T-cell (primary cell): ENCODE measurements at places on chromosomes 7 and 10.

- DNase-seq: no peak
Measured at GRCh38 chr10:30857803-30858202, 173.9 kb downstream of the ZNF438 start.

- DNase-seq: no peak
Measured at GRCh38 chr10:120828763-120829319, 22.3 kb upstream of the WDR11 start.

DNA sequence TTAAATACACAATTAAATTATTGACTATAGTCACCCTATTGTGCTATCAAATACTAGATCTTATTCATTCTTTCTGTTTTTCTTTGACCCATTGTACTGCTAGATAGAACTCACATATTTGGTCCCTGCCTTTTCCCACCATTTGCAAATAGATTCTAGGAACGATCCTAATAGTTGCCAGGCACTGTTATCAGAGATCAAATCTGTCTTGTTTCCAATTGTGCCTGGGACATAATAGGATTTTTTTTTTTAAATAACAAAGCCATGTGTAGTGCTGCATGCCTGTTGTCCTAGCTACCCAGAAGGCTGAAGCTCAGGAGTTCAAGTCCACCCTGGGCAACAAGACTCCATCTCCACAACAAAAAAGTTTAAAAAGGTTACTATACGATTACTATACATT lies 72.0 kb downstream of the C1GALT1 start:
- no peak for DNase-seq

- DNase-seq: no peak
Measured at GRCh38 chr10:100364735-100365391, 17.8 kb downstream of the SCD start.

- no peak for DNase-seq
Measured at GRCh38 chr7:121126801-121127534, 138.5 kb downstream of the CPED1 start.

DNA sequence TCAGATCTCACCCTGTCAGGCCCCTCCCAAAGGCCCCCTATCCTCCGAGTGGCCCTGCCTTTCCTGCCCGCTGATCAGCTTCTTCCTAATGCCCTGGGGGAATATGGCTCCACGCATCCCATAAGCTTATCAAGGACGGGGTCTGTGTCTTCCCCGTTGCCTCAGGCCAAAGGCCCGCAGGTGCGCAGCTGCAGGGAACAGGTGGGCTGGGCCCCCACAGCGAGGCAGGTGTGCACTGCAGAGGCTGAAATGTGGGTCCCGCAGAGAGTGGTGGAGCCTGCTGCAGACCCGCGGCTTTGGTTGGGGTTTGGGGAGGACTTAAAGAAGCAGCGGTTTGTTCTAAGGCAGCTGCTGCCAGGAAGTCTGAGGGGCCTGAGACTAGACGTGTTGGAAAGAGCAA lies 220.8 kb upstream of the TCERG1L start:
- DNase-seq: no peak

DNA sequence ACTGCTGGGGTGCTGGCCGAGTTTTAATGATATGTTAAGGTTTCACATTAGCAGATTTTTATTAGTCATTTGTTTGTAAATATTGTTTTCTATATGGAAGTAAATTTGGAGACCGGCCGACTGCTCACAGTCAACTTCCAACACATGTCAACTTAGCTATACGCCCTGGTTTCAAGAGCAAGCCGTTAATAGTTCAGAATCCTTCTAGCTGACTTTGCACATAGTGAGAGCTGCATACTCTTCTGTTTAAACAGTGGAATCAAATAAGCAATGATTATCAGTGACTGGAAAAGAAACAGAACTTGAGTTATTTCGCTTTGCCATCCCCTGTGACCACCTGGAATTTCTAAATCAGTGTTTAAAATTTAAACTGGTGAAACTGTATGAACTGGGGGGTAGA lies 109.9 kb downstream of the PFKFB3 start:
- no peak for DNase-seq

DNA sequence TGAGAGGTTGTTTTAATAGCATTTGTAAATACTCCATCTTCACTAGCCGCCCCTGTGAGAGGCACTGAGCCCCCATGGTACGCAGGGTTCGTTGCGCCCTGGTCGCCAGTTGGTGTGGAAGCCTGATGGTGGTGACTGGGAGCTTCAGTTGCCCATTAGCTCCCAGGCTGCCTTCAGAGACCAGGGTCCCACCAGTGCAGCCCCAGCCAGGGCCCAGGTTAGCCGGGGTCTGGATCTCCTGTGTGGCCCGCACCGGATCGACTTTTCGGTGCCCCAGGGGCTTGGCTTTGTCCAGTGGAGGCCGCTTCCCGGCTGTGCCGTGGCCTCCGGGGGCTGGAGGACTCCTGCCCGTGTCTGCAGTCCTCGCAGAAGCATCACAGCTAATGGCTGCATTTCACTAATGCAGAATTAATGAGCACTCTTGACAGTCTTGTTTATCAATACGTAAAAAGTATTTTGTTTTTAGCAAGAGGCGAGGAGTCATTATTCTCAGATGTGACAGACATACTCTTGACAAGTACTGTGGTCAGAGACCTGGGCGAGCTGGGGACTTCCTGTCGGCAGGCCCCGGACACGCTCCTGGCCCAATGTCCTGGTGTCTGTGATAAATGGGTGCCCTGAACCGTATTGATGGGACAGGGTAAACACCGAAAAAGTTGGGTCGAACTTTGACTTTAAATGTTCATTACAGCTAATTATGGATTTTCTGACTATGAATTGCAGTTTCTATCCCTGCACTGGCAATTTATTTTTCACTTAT lies 99.8 kb downstream of the NKX6-2 start:
- DNase-seq: no peak

GRCh38 chr7:80918909-80919721 lies at the start of gene SEMA3C:
Gene SEMA3C (minus strand): TSS chr7:80919051. CDS start chr7:80916781, 2,270 bp downstream.
- DNase-seq: no peak

DNA sequence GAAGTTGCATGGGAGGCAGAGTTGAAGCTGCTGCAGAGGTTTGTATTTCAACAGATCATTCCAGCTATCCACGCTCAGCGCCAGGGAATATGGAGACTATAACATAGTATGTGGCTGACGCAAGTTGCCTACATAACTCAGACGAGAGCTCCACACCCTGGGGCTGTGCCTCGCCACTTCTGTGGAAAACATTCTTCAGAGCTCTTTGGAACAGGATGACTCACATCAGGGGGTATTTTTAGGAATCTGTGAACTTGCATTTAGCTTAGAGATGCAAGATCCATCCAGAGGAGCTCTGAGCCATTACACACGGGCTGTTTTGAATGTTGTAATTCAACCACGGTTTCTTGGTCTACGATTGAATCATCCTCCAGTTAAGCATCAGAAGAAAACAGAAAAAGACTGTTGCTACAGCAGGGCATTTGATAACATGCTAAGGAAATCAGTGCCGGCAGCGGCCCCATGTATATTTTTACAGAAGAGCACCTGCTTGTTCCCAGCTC lies 481.5 kb upstream of the AKR1E2 start:
- no peak for DNase-seq

DNA sequence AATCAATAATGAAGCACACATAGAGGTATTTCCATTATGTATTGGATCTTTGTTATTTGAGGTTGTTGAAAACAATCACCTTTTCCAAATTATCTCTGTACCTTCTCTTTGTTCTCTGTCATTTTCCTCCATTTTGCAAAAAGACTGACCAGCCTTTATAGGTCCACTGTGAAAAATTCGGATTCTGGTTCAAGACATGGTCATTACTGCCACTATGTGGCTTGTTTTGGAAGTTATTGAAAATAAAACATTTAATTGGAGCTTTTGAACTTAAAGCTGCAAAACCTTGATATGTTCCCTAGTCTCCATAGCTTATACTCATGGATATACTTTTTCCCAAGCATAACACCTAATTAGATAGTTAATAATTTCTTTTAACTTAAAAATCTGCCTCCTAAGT lies 1094.4 kb downstream of the NRG3 start:
- no peak for DNase-seq

DNA sequence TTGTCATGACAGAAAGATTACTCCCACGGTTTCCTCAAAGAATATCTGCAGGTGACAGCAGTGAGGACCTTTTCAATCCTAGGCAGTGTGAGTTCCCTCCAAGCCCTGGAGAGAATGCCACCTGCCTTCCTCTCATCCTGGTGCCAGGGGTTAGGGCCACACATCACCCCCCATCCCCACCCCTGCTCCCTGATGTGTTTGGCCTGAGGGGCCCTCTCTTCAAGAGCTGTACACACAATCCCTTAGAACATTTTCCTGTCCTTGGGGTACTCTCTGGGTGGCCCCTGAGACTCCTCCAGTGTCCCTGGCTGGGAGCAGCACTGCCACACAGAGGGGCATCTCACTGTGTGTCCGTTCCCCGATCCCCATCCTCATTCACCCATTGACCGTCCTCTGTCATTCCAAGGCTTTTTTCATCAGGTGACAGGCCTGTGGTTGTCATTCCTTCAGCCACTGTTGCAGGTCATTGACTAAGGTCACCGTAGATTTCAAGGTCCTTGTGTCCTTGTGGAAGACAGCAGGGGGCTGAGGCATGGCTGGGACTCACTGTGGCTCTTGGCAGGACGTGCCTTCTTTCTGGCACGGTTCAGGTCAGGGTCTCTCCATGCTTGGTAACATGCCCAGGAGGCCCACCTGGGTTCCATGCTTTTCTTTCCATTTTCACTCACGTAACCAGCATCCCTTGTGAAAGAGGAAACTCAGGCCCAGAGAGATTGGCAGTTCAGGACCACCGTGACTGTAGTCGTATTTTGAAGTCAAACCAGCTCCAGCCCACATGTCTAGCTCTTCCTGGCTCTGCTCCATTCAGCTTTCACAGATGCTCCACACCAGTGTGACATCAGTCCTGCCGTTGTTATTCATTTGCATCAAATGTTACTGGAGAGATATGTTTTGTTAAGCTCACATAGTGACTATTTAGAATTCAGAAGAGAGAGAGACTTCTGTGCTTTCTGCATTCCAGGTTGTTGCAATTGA lies 26.8 kb upstream of the BTBD16 start:
- no peak for DNase-seq

GRCh38 chr7:100049441-100050291 lies at the start of gene ZSCAN21:
Gene ZSCAN21 (plus strand): TSS chr7:100049774. CDS start chr7:100057007, 7,233 bp downstream.
- peak; percentile 84 for DNase-seq

- no peak for DNase-seq
Measured at GRCh38 chr10:27838361-27838760, 92.7 kb upstream of the MKX start.

- no peak for DNase-seq
Measured at GRCh38 chr7:80827239-80827633, 91.6 kb downstream of the SEMA3C start.

DNA sequence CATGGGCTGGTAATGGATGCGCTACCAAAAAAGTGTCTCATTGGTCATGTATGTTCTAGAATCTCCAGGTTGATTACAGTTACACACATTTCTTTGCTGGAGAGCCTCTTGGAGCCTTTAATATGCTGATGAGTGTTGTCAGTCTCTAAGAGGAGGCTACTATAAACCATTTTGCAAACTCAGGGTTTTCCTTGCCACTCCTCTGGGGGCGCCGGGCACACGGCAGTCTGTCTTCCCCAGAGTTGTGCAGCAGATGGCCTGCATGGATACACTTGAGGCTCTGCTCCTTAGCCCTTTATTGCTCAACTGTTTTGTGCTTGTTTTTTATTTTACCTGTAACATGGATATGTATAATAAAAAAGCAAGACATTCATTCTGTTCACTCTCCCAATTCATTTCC lies 196.5 kb downstream of the ACTR3B start:
- DNase-seq: no peak

GRCh38 chr7:104906556-104906955 lies 107.4 kb upstream of the KMT2E start:
- DNase-seq: no peak

- no peak for DNase-seq
Measured at GRCh38 chr7:7816816-7817536, 98.6 kb upstream of the RPA3 start.

- no peak for DNase-seq
Measured at GRCh38 chr7:151954866-151955820, 1.1 kb upstream of the GALNTL5 start.

- no peak for DNase-seq
Measured at GRCh38 chr7:149171892-149172533, 23.3 kb upstream of the ZNF282 start.

DNA sequence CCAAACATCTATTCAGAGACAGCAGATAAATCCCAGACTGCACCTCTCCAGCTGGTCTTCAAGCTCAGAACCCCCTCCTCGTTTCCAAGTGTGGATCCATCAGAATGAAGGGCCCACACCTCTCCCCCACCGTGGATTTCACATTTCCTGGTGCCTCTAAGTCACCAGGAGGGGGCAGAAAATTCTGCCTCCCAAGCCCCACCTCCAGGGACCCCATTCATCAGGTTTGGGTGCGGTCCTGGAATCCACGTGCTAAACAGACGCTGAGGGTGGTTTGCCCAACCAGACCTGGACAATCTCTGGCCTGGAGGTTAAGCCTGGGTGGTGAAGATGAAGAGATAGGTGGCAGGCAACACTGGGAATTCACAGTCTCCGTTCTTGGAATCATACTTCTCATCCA lies 92.4 kb downstream of the WDR11 start:
- DNase-seq: no peak

DNA sequence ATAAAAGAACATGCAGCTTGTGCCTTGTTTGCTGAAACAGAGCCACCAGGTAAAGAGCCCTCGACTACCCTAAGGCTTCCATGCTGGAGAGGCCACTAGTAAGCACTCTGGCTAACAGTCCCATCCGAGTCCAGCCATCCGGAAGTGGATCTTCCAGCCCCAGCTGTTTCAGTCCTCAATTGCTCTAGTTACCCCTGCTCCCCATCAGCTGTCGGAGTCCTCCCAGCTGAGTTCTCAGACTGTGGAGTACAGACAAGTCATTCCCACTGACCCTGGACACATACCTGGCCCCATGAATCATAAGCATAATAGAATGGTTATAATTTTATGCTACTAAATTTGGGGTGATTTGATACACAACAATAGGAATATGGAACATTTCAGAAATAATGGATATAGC lies 13.5 kb upstream of the FZD1 start:
- DNase-seq: no peak

DNA sequence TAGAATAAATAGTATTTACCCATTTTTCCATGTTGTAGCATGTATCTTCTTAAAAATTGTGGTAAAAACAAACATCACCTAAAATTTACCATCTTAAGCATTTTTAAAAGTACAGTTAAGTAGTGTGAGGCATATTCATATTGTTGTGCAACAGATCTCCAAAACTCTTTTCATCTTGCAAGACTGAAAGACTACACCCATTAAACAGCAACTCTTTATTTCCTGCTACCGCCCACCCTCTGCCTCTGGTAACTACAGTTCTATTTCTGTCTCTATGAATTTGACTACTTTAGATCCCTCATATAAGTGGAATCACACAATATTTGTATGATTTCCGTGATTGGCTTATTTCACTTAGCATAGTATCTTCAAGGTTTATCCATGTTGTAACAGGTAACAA lies 40.0 kb upstream of the AGBL3 start:
- no peak for DNase-seq

GRCh38 chr10:23194966-23195845 lies 3.1 kb downstream of the PTF1A start:
- no peak for DNase-seq

DNA sequence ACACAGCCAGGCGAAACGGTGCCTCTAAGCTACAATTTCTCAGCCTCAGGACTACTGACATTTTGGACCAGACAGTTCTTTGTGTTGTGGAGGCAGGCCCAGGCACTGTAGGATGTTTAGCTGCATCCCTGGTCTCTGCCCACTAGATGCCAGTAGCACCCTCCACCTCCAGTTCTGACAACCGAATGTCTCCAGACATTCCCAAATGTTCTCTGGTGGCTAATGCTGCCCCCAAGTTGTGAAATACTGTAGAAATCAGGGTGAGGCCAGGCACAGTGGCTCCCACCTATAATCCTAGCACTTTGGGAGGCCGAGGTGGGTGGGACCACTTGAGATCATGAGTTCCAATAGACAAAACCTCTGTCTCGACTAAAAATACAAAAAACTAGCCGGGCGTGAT lies 18.2 kb downstream of the HNRNPF start:
- no peak for DNase-seq
